Activated CD4-positive, CD25-positive, alpha-beta regulatory T cell treated with anti-CD3 and anti-CD28 coated beads, Interleukin-2, amount 50 U/mL, for 72 hours (primary cell): ENCODE measurements at places on chromosomes 12 and 14.
A peak's percentile ranks its signal among the peaks of the same experiment; 100 is the strongest.

GRCh38 chr12:116898669-116899068 is 12.1 kb upstream of the FBXW8 start:
- no peak for DNase-seq

DNA sequence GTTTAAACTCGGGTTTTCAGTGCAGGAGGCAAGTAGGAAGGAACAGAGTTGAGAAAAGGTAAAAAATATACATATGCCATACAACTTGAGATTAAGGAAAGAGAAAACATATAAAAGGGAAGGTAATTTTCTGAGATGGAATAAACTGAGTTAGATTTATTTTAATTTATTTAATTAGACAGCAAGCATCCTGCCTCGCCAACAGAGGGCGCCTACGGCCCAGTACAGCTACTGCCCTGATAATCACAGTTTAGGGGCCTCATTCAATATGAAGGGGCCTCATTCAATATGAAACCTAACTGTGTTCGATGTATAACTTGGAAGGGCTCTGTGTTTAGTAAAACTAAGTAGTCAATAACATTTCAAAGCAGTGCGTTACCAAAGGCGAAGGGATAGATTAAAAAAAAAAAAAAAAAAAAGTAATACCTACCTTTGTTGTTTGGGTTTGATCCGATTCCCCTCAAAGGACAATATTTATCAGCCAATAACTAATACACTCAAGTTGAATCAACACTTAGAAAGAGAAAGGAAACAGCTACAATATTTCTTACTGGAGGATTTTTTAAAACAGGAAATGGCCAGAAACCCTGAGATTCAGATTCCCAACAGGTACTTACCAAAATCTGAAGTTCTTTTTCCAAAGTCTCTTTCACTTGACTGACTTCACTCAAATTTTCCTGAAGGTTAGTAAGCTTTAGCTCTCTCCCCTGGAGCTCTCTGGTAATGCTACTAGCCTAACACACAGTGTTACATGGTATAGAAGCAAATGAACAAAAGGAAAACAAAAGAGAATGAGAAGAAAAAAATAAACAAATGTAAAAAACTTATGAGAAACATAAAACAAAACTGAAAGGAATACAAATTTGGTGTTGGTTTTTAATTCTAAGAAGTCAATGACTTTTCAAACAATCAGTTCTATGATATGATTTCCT is 70.0 kb upstream of the VPS33A start:
- no peak for DNase-seq

- DNase-seq: no peak
Measured at GRCh38 chr12:101713059-101713682, 15.7 kb downstream of the CHPT1 start.

- DNase-seq: no peak
Measured at GRCh38 chr14:85087201-85087600, 442.7 kb upstream of the FLRT2 start.

- DNase-seq: no peak
Measured at GRCh38 chr14:83850092-83850491, 1679.9 kb upstream of the FLRT2 start.

DNA sequence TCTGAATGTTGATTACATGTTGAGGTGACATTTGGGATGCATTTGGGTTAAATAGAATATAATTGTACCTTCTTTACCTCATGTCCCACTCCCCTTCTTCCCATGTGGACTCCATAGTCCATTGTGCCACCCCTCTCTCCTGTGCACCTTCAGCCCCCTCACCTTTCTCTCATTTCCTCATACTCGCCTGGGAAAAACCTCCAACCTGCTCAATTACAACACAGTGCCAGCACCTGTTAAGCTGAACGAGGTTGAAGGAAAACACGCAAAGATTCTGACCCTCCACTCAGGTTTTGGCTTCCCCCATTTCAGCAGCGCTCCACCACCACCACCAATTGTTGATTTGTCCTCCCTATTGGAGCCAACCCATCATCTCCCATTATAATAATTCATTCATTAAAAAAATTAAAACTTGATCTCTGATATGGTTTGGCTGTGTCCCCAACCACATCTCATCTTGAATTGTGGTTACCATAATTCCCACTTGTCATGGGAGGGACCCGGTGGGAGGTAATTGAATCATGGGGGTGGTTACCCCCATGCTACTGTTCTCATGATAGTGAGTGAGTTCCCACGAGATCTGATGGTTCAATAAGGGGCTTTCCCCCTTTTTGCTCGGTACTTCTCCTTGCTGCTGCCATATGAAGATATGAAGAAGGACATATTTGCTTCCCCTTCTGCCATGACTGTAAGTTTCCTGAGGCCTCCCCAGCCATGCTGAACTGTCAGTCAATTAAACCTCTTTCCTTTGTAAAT is 33.7 kb upstream of the PPP2R5C start:
- DNase-seq: no peak

DNA sequence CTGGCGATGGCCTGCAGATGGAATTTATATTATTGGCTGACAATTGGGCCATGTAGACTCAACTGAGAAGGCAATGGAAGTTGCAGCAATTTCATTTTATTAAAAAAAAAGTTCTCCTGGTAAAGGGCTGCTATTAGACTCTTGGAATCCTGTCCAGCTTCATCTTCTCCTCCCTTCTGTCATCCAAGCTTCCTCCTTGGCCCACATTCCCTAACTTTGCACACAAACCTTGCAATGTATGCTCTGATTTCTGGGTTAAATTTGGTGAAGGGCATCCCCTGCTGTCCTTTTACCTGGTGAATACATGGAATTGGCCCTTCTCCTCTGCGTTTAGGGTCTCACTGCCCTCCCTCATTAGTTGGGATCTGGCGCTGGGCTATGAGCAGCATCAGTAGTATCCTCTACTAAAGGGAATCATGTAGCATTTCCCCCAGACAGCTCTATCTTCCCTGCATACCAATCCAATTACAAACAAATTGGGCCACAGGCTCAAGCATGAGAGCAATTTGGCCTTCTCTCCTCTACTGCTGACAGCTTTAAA is 336.9 kb downstream of the BMP4 start:
- no peak for DNase-seq

GRCh38 chr14:61690039-61690438 is 5.3 kb upstream of the HIF1A start:
- DNase-seq: no peak

GRCh38 chr12:132551641-132552031 is 58.7 kb downstream of the LRCOL1 start:
- no peak for DNase-seq

DNA sequence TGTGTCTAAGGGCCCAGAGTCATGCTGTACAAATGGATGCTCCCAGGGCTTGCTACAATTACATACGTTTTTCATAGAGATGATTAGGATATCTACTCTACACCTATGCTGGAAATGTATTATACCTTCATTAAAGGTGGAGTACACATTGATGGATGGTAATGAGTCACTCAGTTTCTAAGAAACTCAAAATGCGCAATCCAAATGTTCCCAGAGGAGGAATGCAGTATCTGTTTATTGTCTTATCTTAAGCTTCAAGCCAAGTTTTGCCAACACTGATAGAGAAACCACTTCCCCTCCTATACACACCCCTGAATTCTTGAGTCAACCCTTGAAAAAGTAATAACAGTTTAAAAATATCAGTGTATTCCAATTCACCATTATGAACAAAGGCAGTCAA is 266.6 kb upstream of the FAR2 start:
- no peak for DNase-seq

- no peak for DNase-seq
Measured at GRCh38 chr14:64500088-64500487, 3.5 kb downstream of the ZBTB25 start.

GRCh38 chr12:54977155-54977554 is 7.4 kb downstream of the TESPA1 start:
- DNase-seq: no peak

- DNase-seq: no peak
Measured at GRCh38 chr12:87796961-87797516, 232.2 kb downstream of the C12orf50 start.

DNA sequence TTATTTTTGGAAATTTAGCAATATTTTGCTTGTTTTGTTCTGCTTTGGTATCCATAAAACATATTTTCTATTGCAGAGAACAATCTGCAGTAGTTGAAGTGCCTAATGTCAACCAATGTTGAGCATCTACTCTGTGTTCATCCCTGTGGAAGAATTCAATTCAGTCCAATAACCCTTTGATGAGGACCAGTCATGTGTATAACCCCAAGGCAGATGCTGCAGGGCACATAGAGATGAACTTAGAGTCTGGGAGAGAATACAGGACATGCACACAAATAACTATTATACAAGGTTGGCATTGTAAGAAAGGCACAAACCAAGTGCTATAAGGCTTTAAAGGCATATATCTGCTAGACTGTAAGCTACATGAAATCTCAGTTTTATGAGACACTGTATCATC is 304.7 kb downstream of the LRIG3 start:
- DNase-seq: no peak

DNA sequence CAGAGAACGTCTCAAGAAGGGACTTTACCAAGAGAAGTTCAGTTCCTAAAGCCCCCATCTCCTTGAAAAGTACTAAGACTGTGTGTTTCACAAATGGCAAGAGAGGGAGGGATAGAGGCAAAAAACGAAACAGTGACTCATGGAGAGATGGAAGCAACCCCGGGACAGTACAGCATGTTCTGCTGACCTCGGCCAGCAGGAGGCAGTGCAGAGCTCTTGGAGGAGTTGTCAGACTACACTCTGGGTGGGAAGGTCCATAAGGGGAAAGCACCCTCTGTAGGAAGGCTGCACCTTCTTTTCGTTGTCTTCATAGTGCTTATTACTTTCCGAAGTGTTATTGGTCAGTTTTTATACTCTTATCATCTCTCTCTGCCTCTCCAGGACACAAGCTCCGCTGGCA is 525.2 kb upstream of the CCDC196 start:
- peak; percentile 82 for DNase-seq

- no peak for DNase-seq
Measured at GRCh38 chr12:116697305-116697704, 40.6 kb downstream of the SPRING1 start.

DNA sequence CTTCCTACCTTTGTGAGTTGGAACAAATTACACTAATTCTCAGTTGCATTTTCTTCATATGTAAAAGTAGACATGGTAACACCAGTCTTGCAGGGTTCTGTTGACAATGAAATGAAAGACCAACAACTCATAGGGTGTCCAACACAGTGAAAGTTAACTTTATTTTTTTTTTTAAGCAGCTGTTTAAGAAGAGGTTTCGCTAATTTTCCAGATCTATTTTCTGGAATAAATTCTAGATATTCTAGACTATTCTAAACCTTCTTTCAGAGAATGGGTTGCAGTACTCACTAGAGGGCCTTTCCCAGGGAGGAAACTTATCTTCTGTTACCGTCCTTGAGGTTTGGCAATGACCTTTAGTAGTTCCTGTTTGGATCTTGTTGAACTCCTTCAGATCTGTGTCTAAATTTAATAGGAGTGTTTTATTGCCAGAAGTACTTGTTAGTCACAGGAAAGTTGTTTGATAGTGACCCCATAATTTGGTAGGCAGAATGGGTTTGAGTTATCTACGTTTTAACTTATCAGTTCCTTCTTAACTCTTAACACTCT is 2.8 kb upstream of the ART4 start:
- no peak for DNase-seq

GRCh38 chr14:59123531-59123930 is 64.9 kb upstream of the DAAM1 start:
- no peak for DNase-seq

- no peak for DNase-seq
Measured at GRCh38 chr12:39632670-39633069, 13.1 kb upstream of the ABCD2 start.

DNA sequence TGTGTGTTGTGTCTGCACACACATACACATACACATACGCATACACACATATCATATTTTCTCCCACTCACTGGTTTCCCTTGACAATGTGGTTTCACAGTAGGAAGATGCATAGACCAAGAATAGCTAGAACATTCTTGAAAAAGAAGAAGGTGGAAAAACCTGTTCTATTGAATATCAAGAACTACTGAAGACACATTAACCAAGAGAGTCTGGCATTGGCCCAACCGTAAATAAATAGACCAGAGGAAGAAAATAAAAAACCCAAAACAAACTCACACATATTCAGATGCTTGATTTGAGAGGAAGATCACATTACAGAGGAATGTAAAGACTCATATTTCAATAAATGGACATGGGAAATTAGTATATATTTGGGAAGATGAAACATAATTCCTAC is 311.3 kb downstream of the FOXG1 start:
- no peak for DNase-seq

- DNase-seq: no peak
Measured at GRCh38 chr12:109532721-109533486, 40.4 kb downstream of the MMAB start.

DNA sequence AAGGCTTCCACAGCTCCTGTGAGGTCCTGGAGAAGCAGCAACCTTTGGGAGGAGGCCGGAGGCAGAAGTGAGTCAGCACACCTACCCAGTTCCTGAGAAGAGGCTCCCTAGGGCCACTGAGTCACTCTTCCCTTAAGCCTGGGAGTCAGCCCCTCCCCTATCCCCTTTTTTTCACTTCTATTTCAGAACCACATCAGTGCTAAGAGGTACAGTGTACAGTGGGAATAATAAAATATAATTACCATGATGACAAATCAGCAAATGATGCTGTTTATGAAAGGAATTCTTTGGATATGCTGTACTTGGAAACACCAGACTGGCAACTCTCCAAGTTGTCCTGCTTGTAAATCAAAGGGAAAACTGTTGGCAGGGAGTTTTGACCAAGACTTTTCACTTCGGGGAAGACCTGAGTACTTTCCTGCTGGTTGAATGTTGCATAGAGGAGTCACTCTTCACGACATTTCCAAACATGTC is 7.8 kb upstream of the TBPL2 start:
- no peak for DNase-seq

DNA sequence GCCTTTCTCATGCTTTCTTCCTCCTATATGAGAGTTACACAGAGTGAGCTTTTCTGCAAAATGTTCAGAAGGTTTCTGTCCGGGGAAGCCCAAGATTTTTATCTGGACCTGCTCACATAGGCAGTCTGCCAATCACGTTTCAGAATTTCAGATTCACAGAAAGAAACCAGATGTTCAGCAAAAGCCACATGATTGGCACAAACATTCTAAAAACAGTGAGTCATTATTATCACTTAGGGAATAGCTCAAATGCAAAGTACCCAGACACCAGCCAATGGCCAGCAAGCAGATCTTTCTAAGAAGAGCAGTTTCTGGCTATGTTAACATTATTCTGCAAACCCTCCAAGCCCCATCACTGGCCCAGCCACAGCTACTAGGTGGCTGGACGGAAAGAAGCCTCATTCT is 1558.5 kb upstream of the TMEM132C start:
- DNase-seq: no peak

DNA sequence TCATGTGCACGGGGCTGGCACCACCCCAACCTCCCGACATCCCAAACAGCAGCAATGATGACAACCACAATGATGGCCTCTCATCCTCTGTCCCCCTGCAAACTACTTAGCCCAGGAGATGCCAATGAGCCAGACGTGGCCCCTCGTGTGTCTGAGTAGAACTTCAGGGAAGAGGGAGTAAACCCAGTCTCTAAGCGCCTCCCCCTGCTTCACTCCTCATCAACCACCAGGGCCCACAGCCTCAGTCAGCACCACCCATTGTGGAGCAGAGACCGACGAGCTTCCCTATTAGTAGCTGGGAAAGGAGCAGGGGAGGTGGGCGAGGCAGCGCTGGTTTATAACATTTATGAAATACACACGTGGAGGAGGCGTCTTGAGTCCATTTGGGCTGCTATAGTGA is 182.7 kb upstream of the SFSWAP start:
- DNase-seq: no peak
